GM23338 (cell line): ENCODE measurements at places on chromosomes 5 and 9. TPM values are rescaled to one million over a fixed set of nuclear protein-coding genes. Genes with fewer than 3 reads are reported as not detected.
A peak's percentile ranks its signal among the peaks of the same experiment; 100 is the strongest.

The ACOT12 gene
- 1.4 TPM in 1 of 2 replicates, not detected in the other for total RNA-seq

DNA sequence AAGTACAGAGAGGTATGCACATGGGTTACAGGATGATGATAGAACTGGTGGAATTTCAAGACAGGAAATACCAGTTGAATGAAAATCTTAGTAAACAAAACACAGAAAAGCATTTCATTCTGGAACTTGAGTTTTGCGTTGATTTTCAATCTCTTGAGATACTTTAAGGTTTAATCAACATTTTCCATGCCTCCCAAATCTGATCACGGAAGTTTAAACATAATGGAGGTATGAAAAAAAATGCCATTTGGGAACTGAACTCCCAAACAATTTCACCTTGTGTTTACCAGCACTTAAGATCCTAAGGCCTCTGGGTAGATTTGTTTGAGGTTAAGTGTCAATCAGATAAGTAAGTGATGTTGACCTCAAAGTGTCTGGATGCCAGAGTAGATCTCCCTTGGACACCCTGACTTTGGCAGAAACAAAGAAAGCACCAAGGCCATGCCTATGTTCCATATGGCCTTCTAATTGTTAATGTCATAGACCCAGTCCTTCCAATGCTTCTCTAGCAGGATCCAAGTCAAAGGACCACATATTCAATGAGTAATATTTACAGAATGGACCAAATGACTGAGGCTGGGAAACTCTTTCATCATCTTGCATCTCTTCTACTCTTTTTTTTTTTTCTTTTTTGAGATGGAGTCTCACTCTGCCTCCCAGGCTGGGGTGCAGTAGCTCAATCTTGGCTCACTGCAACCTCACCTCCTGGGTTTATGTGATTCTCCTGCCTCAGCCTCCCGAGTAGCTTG lies 216.9 kb downstream of the ARRDC3 start:
- no peak overlapping the region for H3K27ac ChIP-seq
- no peaks in the 10 kb centered on the region for H3K36me3 ChIP-seq
- H3K27me3 ChIP-seq = no peaks in the 10 kb centered on the region
- peaks cover 6% of the 10 kb centered on the region for H3K4me1 ChIP-seq

DNA sequence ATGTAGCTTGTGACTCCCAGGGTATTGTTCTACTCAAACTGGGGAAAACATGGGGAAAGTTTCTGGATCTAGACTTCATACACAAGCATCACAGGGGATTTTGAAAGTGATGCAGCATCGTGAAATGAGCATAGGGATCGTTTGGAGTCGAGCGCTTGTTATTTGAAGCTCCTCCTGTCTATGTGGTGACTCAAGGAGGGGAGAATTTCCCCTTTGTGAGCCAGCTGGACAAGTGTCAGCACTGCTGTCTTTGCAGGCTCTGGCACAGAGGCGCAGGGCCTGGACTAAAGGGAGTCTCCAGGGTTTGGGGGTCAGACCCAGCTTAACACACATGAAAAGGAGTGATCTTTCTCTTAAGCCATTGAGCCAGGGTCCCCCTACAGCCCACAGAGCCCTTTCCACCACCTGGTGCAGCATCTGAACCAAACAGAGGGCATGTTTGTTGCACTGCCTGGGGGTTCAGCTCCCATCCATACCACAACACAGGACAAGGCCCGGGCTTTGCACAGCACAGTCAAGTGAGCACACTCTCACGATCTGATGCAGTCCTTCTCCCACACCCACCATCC lies 51.0 kb downstream of the IRF1 start:
- H3K4me3 ChIP-seq = no peak overlapping the region
- H3K27ac ChIP-seq = no peak overlapping the region
- peaks cover 3% of the 10 kb centered on the region; the same call in 1 of the 2 replicates for H3K4me1 ChIP-seq
- no peaks in the 10 kb centered on the region for H3K27me3 ChIP-seq
- no peak for DNase-seq

DNA sequence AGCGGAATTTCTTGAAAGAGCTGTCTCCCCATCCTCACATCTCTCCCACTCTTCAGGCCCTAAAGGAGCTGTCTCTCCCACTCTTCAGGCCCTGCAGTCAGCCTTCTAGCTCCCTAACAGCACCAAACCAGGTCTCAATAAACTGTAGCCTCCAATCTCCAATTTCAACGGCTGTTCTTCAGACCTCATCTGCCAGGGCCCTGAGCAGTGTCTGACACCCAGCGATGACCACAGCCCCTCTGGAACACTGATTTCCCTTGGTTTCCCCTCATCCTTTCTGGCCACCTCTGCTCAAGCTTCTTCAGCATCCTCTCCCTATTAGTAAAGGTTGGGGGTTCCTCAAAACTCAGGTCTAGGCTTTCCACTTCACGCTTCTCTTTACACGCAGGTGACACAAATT lies 1.6 kb upstream of the P4HA2 start:
- no peak overlapping the region for H3K27ac ChIP-seq

GRCh38 chr9:93304574-93305496 lies 120.9 kb downstream of the WNK2 start:
- H3K4me3 ChIP-seq = no peak overlapping the region
- peaks cover 4% of the 10 kb centered on the region; the same call in 1 of the 2 replicates for H3K4me1 ChIP-seq
- peak; percentile 88 for DNase-seq

DNA sequence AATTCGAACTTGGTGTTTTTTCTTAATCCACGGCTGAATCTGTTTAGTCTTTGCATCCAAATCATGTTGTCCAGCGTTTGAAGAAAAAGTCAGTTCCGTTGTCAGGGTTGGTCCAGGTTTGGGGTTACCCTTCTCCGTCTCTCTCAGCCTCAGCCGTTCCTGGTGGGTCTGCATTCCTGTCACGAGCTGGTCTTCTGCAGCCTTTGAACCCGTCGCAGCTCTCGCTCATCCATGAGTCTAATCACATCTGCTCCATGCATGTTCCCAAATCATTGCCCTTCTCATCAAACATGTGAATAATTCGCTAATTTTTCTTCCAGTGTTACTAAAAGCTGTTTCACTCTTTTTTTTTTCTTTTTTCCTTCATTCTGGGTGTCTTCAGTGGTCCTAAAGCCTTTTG lies 39.0 kb upstream of the EXOC3 start:
- H3K27me3 ChIP-seq = no peaks in the 10 kb centered on the region
- peaks cover 6% of the 10 kb centered on the region; the same call in 1 of the 2 replicates for H3K4me1 ChIP-seq
- no peaks in the 10 kb centered on the region for H3K36me3 ChIP-seq
- no peak for DNase-seq

- no peak for DNase-seq
- no peaks in the 10 kb centered on the region for H3K27me3 ChIP-seq
- no peaks in the 10 kb centered on the region for H3K36me3 ChIP-seq
- no peaks in the 10 kb centered on the region for H3K4me1 ChIP-seq
- no peak overlapping the region for H3K4me3 ChIP-seq
- H3K27ac ChIP-seq = no peak overlapping the region
Measured at GRCh38 chr9:133852431-133852830, 114.3 kb upstream of the SARDH start.
